Esophagus mucosa (tissue), 1 donor: ENCODE measurements at places on chromosomes 13 and 19.

DNA sequence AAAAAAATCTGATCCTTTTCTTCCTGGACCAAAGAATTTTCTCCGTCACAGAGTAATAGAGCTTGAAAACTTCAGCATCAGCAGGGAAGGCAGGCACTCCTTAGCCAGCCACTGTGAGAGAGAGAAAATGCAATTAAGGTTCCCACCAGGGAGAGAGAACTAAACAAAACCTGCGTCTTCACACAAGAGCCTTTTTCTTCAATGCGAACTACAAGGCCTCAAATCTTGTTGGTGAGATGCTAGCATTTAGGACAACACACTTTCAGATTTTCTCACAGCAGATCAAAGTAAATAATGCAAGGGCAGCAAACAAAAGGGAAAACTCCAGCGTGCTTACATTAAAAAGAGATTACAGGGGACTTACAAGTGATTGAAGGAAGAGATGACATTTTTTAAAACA, 80.1 kb downstream of the DACH1 start:
- no peak for ATAC-seq

DNA sequence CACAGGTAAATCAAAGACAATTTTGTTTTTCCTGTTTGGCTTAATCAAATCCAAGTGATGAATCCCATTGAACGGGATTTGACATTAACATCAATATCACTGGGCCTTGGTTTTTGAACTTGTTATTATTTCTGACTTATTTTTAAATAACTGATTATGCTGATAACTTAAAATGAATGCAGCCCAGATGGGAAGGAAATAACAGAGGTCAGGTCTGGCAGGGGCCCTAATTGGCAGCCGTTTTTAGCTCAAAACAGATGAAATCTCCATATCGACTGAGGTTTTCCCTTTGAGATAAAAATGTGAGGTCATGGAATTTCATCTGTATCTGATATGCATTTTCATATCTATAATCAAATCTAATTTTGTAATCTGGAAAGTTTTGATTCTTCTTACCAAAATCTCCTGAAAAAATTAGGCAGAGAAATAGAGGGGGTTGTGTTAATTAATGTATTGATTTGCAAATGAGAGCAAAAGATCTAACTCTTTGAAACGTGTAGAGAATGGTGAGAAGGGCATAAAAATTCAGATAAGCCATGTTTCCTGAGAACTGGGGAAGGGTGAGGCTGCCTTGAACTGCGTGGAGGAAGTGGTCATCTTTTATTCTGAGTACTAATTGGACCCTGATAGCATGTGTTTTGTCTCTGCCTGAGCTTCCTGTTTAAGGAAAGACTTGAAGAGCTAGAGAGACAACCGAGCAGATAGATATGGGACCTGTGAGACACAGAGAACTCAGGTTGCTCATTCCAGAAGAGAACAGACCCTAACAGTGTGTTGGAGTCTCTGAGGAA, 98.2 kb upstream of the C1QTNF9B start:
- ATAC-seq, result no peak

DNA sequence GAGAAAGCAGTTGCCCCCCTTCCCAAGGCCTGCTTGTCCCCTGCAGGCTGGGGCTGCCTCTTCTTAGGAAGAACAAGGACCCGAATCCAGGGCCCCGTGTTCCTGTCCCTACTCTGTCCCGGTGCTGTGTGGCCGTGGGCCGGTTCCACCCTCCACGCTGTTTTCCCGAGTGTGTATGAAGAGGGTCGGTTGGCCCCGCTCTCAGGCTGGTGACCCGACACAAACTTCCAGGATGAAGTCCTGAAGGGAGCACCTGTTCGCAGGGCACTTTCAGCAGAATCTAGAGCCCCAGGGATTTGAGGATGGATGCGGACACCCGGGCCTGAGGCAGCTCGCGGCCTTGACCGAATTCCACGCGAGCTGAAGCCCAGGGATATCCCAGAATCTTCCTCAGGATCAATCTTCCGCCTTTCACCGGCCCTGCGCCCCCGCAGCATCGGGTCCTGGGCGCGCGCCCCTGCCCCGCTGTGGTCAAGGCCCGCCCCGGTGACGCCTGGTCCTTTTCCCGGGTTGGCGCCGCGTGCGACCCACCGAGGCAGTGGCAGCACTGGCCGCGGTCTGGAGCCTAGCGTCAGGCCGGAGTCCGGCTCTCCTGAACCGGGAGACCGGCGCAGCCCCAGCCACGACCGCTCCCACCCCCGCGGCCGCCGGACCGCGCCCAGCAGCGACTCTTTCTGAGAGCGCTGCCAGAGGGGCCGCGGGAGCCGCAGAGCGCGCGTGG, 528 bp upstream of the CHST8 start:
- peak; percentile 7 for ATAC-seq

DNA sequence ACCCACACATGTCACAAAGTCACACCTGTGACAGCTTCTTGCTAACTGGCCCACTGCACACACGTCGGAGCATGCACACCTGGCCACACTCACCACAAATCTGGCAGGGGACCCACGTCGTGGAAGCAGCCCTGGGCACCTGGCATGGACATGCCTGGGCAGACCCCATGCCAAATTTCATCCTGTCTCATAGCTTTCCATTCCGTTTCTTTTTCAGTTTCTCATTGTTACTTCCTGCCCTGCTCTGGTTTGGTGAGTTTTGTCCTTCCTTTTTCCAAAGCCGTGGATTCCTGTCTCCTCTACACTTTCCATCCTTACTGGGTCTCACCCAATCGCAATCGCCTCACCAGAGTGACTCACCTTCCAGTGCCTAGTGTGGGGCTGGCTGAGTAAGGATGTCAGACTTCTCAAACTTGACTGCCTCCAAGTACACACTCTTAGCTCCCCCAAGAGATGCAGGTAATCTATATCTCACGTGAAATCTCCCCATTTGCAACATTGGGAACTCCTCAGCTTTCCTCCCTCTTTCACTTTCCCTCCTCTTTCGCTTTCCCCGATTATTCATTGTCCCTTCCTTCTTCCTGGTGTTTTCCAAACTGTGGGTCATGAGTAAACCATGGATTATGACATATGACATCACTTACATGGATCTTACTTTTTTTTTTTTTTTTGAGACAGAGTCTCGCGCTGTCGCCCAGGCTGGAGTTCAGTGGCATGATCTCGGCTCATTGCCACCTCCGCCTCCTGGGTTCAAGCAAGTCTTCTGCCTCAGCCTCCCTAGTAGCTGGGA, 1.6 kb upstream of the BBC3 start:
- peak; percentile 33 for ATAC-seq

GRCh38 chr19:5504114-5504513, 48.9 kb downstream of the ZNRF4 start:
- ATAC-seq, result no peak

- ATAC-seq, result no peak
Observed at GRCh38 chr19:10812196-10812595, 23.8 kb downstream of the TMED1 start.

- no peak for ATAC-seq
Observed at GRCh38 chr13:22110368-22110767, 439.5 kb downstream of the FGF9 start.

DNA sequence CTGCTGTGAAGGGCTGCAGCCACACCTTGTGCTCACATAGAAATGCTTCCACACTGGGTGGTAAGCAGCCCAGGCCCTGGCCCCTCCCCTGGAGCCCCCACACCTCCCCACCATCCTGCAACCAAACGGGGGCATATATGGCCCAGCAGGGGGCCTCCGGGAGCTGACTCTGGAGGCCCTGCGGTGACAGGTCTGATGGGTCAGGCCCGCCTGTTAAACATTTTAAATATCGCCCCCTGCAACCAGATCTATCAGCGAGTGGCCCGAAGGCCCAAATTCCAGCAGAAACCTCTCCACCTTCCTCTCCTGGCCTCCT, 48.0 kb upstream of the KATNAL1 start:
- peak; percentile 41 for ATAC-seq

DNA sequence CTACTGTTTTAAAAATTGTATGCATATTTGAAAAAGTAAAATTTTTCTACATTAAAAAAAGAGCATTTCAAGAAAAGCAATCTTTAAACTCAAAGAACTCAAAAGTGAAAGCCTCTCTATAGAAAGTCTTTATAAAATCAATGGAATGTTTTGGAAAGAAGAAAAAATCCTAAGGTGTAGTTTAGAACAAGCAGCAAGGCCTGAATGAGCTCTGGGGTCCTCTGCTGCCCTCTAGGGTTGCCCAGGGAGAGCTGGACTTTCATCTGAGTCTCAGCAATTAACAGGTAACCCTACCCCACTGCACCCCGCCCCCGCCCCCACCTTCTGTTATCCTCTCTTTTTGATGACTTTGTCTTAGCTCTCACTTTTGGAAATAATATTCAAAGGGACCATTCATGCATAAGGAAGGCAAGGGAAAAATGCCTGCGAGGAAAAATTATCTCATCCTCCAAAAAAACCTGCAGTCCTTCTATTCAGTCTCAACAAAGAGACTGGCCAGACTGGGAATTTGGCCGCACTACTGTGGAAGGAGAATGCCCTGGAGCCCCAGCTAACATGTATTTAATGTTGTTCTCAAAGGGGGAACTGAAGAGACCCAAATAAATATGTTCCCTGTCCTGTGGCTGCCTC, 24.1 kb downstream of the SLC25A30 start:
- ATAC-seq, result peak; percentile 60

- peak; percentile 47 for ATAC-seq
Observed at GRCh38 chr19:7515645-7516151, at the start of gene ZNF358. Gene ZNF358, plus strand, starts transcription at chr19:7516103. Its CDS starts 3,140 bp downstream, at chr19:7519243.

GRCh38 chr19:58400316-58400915, 5.0 kb downstream of the RNF225 start:
- no peak for ATAC-seq

DNA sequence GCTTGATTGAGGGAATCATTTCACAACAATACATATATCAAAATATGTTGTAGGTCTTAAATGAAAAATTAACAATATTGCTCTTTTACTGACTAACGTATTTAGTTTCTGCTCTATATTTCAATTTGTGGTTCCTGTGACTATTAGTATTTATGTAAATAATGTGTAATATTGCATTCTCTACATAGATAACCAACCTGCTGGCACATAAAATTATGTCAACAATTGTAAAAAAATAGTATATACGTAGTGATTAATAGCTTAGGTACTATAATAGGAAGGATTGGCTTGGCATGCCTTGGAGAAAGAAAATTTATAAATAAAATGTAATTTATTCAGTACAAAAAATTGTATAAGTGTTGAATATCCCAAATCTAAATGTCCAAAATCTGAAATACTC, 1336.1 kb downstream of the PCDH9 start:
- no peak for ATAC-seq

DNA sequence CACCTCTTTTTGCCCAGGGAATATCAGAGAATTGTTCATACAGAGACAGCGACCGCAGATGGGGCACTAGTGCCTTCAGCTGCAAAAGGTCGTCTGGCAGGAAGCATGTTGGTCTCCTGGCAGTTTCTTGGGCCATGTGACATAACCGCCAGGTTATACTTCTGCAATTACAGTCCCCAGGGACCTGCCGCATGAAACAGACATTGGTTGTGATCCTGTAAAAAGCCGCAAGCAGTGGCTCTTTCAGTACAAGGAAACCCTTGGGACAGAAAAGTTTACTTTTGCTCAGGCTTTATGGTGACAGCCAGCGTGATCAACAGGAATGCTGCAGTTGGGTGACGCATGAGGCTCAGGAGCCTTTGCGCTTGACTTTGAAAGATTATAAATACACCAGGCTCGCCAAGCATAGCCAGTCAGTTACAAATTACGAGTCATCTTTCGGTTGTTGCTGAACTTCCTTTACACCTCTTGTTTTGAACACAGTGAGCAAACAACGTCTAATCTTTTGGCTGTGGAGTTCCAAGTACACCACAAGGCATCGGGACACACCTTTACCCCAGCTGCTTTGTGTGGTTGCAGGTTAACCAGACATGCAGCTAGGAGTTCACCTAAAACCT, 50.5 kb upstream of the UBE2L5 start:
- ATAC-seq, result peak; percentile 89

DNA sequence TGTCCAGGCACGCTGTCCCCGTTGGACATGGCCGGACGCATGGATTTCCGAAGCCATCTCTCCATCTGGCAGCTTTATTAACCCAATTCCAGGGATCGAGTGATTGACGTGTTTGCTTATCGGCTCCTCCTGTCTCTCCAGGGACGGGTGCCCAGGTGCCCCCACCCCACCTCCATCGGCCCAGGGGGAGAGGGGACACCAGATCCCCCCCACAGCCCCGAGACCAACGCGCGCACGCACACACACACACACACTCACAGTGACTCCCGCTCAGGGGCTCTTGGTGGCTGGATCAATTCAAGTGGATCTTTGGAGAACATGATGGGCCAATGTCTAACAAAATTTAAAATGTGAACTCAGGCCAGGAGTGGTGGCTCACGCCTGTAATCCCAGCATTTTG, 23.1 kb upstream of the ONECUT3 start:
- no peak for ATAC-seq

DNA sequence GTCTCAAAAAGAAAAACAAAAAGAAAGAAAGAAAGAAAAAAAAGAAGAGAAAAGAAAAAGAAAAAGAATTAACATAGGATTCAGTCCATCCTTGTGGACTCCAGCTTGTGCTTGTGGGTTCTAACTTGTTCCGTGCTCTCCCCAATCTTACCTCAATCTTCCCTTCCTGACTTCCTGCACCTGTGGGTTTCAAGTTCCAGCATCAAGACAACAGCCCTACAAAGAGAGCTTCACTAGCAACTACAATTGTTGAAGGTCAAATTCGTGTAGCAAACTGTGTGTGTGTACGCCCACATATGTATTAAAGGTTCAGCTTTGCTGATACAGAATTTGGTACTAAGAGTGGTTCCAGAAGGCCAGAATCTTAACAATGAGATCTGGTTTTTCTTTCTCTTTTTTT, 25.3 kb downstream of the FXYD5 start:
- ATAC-seq, result no peak

DNA sequence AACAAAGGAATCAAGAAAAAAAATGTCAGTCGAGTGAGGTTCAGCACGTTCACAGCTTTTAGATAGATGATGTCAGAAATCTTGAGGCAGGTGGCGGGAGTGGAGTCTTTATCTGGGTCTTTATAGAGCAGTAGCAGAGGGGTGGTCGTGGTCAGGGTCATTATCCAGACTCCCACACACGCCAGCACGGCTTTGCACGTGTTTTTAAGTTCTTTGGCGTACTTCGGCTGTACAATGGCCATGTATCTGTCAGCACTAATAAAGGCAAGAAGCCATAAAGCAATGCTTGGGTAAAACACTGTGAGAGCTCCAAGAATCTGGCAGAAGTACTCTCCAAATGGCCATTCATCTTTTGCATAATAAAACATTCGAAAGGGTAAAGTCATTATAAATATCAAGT, 2.9 kb downstream of the GPR18 start:
- no peak for ATAC-seq
